ELF-1 (cell line): ENCODE measurements at places on chromosomes 1 and 21.

DNA sequence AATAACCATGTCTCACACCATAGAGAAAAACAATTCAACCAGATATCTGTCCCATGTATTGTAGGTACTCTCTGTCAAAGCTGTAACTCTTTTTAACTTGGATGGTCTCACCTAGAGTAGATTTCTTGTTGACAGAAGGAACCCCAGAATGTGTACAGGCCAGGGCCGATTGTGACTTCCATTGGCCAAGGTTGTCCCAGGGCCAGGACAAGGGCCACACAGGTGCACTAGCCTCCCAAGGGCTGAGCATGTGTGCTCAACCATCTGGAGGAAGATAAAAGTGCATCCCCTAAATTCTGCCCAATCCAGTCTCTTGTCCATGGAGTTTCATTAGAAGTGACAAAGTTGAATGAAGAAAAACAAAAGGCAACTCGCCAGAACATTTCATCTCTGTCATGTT is 51.8 kb downstream of the SETD4 start:
- DNase-seq = no peak

GRCh38 chr21:15543473-15543872 is 186.3 kb upstream of the USP25 start:
- DNase-seq = no peak

- DNase-seq = no peak
Observed at GRCh38 chr21:35981514-35982070, 78.7 kb downstream of the SETD4 start.

DNA sequence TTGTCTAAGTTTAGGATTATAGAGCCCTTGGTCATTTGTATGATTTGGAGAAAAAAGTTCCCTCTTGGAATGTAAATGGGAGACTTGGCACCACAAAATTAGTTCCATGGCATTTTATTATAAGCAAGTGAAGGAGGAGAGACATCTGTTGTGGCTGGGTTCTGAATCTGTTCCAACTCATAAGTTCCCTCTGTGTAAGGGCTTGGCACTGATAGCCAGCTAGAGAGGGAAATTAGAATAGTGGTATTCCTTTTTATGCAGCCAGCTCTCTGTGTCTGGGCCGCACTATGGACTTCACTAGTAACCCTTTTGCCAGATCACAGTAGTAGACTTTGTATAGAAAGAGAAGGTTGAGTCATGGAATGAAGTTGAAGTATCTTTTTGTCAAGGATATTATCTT is 31.1 kb downstream of the GNAI3 start:
- no peak for DNase-seq

GRCh38 chr1:28956038-28956464 is 41.7 kb downstream of the EPB41 start:
- no peak for DNase-seq

DNA sequence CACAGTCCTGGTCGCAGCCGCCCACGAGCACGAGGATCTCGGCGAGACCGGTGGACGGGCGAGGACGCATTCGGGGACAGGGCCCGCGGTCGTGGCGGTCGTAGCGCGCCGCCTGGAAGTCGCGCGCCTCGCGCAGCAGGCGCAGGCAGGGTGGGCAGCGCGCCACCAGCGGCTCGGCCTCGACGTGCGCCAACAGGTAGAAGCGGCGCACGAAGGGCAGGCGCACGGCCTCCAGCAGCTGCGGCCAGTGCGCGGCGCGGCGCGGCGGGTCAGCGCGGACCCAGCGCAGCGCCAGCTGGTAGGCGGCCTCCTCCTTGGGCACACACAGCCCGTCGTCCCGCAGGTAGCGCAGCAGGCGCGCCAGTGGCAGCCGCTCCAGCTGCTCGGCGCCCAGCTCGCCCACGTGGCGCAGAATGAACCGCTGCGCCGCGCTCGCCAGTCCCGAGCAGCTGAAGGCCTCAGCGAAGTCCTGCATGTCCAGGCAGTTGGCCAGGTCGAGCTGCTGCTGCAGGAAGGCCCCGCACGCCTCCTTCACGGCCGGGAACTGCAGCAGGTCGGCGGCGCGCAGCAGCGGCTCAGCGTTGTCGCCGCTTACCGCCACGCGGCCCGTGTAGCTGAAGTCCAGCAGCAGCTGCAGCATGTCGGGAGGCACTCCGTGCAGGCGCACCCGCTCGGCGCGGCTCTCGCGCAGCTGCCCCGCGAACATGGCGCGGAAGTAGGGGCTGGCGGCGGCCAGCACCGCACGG is 573 bp downstream of the KLHL21 start:
- DNase-seq = peak; percentile 80

- no peak for DNase-seq
Observed at GRCh38 chr21:45270306-45270821, 17.3 kb downstream of the POFUT2 start.

DNA sequence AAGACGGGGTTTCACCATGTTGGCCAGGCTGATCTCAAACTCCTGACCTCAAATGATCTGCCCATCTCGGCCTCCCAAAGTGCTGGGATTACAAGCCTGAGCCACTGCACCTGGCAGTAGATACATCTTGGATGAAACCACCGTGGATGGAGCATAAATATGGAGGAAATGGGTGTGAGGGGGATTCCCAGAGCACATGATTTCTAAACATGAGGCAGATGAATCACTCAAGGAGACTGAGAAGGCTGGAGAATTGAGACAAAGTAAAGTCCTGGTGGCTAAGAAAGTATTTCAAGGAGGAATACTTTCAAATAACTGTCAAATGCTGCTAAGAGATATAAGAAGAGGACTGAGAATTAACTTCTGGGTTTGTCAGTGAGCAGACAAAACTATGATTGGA is 5.4 kb upstream of the PGBD5 start:
- DNase-seq = no peak

DNA sequence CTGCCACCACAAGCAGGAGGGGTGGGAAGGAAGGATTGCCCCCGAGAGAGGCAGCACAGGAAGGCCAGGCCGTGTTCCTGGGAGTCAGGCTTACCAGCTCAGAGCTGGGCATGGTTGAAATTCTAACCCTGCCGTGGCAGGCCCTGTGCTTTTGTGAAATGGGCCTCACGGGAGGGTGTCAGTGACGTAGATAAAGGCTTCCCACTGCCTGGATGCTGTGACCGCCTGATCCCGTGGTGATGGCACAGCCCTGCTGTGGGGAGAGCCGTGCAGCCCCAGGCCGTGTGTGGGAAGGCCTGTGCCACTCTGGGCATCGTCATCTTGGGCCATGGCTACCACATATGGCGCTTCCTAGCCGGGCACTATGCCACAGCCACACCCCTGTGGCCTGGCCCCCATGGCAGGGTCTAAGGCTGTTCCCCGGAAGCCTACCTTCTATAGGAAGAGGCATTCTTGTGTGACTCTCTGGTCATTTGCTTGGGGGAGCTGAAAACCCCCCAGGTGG is 161.3 kb downstream of the PCBP3 start:
- DNase-seq = no peak

DNA sequence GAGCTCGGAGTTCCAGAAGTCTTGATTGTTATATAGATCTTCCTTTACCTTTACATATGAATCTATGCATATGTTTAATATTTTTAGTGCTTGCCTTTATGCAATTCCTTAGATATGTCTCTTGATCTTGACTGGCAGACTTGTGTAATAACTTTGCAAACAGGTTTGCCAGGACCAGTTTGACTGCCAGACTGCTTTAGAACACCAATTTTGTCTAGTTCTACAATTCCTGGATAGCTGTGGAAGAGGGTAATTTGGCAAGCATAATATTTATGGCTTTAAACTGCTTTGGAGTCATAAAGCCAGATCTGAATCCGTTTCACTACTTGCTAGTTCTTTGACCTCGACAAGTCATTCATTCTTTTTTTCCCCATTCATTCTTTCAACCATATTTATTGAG is 250.0 kb downstream of the FAF1 start:
- DNase-seq = no peak

- no peak for DNase-seq
Observed at GRCh38 chr21:44727757-44728156, 16.4 kb upstream of the TSPEAR start.

- no peak for DNase-seq
Observed at GRCh38 chr1:36963006-36963405, 71.3 kb downstream of the GRIK3 start.

- no peak for DNase-seq
Observed at GRCh38 chr1:25710583-25711347, 89.2 kb upstream of the SELENON start.

GRCh38 chr1:206723805-206724472 is 39.2 kb downstream of the MAPKAPK2 start:
- peak; percentile 64 for DNase-seq

DNA sequence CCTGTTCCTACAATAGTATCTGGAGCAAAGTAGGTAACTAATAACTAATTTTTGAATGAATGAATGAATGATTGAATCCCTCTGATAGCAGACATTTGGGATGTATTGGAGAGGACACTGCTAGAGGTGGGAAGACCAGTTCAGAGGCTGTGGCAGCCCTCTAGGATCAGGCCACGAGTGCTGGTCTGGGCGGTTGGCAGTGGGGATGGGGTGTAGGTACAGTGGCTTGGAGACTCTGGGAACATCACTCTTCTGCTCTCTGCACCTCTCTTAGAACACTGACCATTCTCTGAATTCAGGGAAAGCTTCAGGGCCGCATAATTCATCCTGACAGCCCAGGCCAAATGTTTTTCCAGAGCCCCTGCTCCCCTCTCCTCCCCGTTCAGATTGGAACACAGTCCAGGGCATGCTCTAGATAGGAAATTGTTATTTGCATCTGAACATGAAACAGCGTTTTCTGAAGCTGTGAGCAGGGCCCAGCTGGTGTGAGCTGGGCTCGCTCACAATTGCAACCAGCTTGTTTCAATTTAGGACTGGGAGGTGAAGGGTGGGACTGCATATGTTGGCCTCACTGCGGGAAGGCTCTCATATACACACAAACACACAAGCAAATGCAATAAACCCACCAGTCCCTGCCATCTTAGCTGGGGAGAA is 253.1 kb upstream of the USP24 start:
- no peak for DNase-seq

DNA sequence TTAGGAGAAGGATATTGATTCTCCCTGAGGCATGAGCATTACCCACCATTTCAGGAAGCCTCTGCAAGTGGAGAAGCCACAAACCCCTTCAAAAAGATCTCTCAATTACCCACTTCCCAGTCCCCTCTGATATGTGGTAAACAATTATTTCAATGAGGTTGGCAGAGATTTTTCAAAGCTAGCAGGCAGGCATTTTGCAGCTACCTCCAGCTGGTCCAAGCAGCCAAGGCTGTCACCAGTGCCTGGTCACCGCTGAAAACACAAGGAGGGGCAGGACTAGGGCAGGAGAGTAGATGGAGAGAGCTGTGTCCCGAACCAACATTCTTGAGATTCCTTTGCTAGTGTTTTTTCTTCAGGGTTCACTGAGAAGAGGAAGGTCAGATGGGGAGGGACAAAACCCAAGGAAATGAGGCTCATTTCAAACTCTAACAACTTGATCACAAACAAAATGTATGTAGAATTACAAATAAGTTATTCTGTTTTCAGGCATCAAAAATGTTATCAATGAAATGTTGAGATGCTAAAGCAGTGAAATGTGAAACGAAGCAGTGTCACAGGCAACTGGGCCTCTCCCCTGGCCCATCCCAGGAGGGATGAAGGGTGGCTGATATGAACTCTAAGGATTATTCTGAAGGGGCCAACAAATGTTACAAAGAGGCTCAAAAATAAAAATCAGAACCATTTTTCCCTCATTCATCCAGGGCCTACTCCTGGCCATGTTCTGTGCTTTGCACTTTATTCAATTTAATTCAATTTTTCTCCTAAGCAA is 22.3 kb downstream of the APP start:
- peak; percentile 81 for DNase-seq

GRCh38 chr1:192439373-192440025 is 122.7 kb downstream of the RGS21 start:
- no peak for DNase-seq

DNA sequence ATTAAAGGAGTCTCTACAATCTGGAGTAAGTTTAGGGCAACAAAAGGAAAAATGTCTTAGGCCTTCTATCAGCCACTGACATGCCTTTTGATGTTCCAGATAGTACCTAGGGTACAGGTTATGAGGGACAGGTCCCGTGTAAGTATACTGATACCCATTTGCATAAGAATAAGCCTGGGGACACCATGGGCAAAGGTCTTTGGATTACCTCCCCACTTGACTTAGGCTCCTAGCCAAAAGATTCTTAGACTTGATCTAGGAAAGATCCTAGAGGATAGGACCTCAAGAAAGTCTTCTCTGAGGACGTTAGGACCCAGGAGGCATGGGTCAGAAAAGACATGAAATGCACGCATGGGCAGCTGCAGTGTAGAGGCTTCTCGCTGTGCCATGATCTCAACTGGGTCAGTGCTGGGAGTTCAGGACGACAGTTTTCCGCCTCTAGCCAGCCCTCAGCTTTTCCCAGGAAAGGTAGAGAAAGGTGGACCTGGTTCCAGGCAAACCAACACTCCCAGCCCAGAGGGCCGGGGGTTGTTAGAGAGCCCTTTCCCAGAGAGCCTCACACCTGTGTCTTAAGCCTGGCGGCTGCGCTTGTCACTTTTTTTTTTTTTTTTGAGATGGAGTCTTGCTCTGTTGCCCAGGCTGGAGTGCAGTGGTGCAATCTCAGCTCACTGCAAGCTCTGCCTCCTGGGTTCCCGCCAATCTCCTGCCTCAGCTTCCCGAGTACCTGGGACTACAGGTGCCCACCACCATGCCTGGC is 26.6 kb downstream of the MSTO1 start:
- no peak for DNase-seq

DNA sequence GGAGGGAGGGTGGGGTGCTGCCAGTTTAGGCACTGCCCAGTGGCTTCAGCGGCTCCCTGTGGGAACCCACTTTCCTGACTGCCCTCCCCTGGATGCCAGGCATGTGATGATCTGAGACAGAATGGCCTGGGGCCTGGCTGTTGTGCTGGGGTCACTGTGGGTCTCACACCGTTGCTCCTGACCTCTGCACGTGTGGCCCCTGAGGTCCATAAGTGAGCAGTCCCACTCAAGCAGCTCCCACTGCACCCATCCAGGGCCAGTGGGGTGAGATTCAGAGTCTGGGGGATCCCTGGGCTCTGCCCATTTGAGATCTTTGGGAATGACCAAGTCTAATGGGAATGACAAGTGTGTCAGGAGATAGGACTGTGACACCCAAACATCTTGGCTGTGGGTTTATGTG is 18.0 kb downstream of the PODN start:
- DNase-seq = no peak

GRCh38 chr1:213772128-213773063 is 215.4 kb upstream of the PROX1 start:
- DNase-seq = peak; percentile 44

- DNase-seq = no peak
Observed at GRCh38 chr1:1596493-1597274, 3.3 kb downstream of the FNDC10 start.

GRCh38 chr1:210935905-210936304 is 198.0 kb downstream of the KCNH1 start:
- DNase-seq = no peak

DNA sequence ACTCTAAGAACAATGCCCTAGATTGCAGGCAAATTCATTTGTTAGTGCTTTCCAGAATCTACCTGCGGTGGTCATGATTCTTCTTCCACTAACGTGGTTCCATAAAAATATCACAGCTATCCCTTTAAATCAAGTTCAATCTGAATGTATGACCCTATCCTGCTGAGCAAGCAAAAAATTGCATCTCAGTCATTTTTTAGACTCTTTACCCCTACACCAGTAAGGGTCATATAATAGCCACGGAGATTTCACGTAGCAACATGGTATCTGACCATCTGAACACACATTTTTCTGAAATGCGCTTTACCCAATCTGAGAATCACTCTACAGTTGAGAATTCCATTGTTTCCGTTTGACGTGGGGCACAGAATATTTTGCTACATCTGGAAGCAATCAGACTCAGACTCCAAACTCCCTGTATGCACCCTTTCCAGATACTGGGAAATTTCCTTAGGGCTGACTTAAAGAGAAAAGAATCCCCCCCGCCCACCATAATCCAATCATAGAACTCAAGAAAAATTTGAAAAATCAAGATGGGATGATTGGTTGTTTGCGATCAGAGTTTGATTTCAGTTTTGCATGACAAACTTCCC is 699.2 kb upstream of the ZP4 start:
- no peak for DNase-seq
